ENCODE measurements at places on chromosomes 6 and 20. TPM values are rescaled to one million over a fixed set of nuclear protein-coding genes. Genes with fewer than 3 reads are reported as not detected.

- DNase-seq = no peak
These were observed 92.6 kb upstream of the SGK1 start for GRCh38 chr6:134410541-134410940.

DNA sequence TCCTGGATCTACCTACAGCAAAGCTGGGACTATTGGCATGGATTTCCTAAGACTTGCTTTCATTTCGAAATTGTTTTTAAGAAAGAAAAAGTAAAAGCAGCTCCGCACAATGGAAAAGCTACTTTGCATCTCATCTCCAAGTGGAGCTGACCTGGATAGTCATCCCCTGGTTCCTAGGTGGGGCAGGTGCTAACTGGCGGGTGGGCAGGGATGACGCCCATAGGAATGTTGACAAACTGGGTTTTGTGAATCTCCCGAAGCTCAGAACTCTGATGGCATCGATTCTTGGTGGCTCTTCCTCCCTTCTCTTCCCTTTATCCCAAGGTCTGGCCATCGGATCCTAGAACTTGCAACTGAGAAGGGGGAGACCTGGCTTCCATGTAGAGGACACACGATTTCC, 12.4 kb upstream of the EZR start:
- no peak for DNase-seq

DNA sequence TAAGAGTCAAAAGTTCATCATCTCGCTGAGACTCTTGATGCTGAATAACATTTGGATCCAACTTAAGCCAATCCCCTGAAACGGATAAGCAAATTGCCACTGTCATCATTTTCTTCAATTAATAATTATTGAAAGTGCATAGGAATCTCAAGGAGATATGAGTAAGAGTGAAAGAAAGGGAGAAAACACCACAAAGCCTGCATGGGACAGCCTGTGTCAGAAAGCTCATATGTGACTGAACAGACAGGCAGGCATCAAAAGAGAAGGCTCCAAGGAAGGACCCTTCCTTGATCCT, 13.3 kb downstream of the ATXN1 start:
- no peak for DNase-seq

DNA sequence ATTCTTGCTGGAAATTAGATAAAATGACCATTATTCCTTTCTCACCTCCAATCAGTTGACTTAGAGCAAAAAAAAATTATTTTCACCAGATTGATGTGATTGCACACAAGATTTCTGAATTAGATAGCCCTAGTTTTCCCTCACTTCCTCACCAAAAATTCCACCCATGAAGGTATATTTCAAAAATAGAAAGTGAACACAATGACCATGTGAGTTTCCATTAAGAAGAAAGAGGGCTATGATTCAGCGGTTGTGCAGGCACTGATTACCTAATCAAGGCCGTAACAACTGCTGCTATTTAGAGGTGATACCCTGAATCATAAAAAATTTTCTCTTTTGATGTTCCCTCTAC, 19.5 kb upstream of the RALGAPA2 start:
- DNase-seq = no peak

DNA sequence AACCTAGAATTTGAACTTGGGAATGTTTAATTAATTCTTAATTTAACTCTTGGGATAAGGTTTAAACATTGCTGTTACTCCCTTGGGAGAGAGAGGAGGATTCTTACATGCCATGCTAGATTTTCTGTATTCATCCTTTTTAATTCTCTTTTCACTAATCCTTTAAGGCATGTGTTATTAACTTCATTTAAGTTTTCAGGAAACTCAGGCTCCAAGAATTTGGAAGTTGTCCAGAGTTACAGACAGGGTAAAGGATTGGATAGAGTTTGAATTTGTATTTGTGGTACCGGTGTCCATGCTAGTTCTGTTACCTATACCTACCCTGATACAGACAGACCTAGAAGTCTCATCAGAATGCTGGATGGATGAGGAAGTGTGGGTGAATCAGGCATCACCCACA, 23.7 kb downstream of the DOK5 start:
- DNase-seq = no peak

MATN4 gene
- not detected for total RNA-seq

All from glutamatergic neuron (in vitro differentiated cells).